ENCODE measurements at places on chromosomes 1 and 21.

DNA sequence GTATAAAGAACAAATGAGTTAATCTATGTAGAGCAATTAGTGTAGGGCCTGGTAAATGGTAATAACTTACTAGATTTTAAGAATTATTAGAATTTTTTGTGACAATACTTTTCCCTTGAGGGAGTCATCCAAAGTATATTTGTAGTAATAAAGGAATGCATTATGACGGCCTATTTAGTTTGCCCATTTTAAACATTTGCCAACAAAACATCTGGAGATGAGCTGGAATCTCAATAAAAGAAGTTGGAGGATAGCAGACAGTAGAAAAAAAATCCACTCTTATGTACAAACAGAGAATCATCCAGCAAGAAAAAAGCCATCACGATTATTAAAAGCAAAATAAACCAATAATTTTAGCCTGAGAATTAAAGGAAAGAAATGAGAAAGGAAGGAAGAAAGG lies 567.3 kb upstream of the ADAMTS5 start:
- no peak for DNase-seq

DNA sequence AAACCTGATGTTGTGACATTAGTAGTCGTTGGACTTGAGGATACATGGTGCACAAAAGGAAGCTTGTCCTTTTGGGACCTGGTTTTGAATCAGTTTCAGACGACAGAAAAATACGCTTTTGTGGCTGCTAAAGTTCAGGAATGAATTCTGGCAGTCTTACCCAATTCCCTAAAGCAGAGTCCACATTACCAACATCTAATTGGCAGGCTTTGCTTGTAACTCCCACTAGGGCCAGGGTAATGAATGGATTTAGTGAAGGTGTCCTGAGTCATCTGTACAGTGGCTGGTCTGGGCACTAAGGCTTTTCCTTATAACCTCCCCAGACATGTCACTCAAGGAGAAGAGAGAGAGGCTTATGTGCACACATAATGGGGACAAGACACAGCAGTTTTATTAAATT lies 66.2 kb upstream of the RNPC3 start:
- DNase-seq: no peak

GRCh38 chr1:32353431-32353830 lies 8.9 kb downstream of the FAM229A start:
- no peak for DNase-seq

DNA sequence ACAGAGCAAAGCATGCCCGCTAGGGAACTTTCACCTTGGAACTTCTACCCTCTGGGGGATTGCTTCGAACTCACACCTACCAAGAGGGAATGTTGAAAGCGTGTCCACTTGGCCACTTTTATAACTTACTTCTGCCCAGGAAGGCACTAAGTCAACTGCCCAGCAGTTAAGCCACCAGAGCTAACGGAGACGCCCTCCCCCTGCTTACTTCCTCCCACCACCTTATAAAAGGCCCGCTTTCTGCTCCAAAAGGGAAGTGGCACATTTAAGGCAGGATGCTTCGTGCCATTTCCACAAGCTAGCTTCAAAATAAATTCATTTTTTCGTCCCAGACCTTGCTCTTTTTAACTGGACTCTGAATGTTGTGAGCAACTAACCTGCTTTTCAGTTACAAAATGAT lies 3.2 kb upstream of the AK2 start:
- no peak for DNase-seq

DNA sequence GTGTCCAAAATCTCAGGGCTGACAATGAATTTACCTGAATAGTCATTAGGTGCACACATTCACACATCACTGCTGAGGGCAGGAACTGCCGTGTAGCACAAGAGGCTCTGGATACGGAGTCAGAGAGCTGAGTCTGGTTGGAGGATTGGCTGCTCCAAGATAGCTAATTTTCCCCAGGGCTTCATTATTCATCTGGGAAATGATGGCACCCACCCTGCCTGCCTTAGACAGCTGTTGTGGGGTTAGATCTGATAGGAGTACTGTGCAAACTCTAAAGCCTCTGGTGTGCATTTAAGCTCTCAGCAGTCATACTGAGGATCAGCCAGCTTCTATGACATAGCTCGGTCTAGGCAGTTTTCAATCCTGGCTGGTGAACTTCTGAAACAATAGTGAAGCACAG lies 67.0 kb downstream of the LMX1A start:
- DNase-seq: no peak
